Smooth muscle cell of bladder (primary cell): ENCODE measurements at places on chromosomes 11 and 22. TPM values are rescaled to one million over a fixed set of nuclear protein-coding genes. Genes with fewer than 3 reads are reported as not detected.

APOL3 gene
- 13.5 and 14.0 TPM in 2 replicates for total RNA-seq

ATP5MG gene
- total RNA-seq = 107 and 120 TPM in 2 replicates

MS4A8 gene
- total RNA-seq = not detected in 2 replicates

TEAD1 gene
- 59.0 and 75.5 TPM in 2 replicates for total RNA-seq

CARD18 gene
- not detected in 2 replicates for total RNA-seq

SYT13 gene
- not detected in 2 replicates for total RNA-seq

SEC14L6 gene
- 0.14 and 0.18 TPM in 2 replicates for total RNA-seq

FOLR1 gene
- not detected in 2 replicates for total RNA-seq

ANO5 gene
- total RNA-seq = under 0.01 and 0.18 TPM in 2 replicates

OR4D5 gene
- under 0.01 TPM in 1 of 2 replicates, not detected in the other for total RNA-seq
